ENCODE measurements at places on chromosomes 1 and 21.

GRCh38 chr21:17472592-17473271 lies 40.1 kb upstream of the CXADR start:
- DNase-seq, result no peak

DNA sequence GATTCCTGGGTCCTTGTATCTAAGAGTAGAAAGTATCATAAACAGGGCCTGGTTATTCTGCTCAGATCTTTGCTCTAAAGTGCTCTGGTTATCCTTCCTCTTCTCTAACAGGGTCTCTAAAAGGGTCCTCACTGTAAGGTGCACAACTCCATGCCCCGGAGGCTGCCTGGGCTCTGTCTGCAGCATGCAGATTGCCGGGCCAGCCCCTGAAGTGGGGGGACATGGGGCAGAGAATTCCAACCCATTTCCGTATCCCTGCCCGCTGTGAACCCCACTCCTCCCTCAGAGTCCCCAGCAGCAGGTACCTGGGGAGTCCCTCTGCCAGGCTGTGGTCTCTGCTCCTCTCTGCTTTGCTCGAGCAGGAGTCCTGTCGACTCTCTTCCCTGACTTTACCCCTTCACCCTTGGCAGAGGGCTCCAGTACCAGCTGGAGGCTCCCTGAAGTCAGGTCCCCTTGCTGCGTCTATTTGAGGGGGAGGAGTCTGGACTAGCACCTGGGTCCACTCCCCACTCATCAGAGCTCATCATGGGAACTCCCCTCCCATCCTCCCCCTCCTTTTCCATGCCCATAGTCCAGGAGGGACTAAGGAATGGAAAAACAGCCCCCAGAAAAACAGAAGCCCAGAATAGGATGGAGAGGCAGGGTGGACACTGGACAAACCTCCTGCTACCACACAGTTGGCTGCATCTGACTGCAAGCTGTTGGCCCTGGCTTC lies 12.1 kb downstream of the BLACAT1 start:
- DNase-seq, result no peak

DNA sequence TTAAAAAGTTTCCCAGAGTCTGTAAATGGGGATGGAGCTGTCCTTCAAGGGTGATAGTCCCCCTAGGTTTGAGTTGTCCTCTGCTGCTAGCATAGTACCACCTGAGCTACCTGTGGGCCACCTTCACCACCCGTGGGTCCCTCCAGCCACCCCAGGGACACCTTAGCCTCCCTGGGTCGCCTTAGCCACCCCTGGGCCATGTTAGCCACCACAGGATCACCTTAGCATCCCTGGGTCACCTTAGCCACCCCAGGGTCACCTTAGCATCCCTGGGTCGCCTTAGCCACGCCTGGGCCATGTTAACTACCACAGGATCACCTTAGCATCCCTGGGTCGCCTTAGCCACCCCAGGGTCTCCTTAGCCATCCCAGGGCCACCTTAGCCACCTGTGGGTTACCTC lies 67.1 kb downstream of the ADARB1 start:
- no peak for DNase-seq

GRCh38 chr1:118253053-118253915 lies 68.3 kb upstream of the SPAG17 start:
- no peak for DNase-seq

- DNase-seq, result no peak
These were observed 245.9 kb downstream of the DISC1 start for GRCh38 chr1:231872461-231872910.

DNA sequence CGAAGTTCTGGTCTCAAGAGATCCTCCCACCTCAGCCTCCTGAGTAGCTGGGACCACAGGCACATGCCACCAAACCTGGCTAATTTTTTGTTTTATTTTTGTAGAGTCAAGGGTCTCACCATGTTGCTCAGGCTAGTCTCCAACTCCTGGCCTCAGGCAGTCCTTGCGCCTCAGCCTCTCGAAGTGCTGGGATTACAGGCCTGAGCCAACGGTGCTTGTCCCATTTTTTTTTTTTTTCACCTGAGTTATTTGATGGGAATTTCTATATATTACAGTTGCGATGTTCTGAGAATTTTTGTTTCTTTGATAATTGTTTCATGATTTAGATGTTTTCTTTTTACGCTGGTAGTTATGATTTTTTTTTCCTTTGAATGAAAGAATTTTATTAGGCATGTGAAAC lies 2.5 kb downstream of the RABGAP1L start:
- DNase-seq, result no peak

DNA sequence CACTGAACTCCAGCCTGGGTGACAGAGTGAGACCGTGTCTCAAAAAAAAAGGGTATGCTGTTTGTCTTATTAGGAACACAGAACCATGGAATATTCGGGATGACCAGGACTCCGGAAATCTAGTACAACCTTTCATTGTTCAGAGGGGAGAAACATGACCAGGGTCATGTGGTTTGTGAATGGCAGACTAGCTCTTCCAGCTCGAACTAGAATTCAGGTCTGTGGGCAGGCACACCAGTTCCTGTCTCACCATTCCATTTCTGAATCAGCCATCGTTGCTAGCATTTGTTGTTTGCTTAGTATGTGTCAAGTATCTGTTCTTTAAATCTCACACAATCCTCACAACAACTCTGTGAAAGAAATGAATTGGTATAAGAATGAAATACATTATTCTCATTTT lies 50.9 kb downstream of the MDM4 start:
- no peak for DNase-seq

- DNase-seq, result no peak
These were observed 74.8 kb upstream of the PUM1 start for GRCh38 chr1:31140299-31140698.

- DNase-seq, result peak; percentile 15
These were observed 31.4 kb upstream of the KIRREL1 start for GRCh38 chr1:157961805-157962762.

GRCh38 chr1:200780545-200781369 lies 42.1 kb downstream of the CAMSAP2 start:
- DNase-seq, result no peak
